ENCODE measurements at places on chromosomes 12 and 14.

DNA sequence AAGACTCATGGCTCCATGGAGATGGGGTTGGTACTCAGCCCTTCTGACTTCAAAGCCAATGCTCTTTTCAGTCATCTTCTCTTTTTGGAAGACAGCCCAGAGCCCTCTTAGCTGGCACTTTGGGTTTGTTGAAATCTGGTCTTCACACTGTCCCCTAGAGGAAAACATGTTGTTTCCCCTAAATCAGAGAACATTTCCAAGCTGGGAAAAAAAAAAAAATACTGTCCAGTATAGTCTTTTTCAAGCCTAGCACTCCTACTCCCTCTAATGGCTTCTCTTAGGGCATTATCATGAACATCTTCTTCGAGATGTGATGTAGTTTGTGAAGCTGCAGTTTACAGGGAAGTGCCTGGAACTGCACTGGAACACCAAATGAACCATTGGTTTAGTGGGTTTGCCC lies 3.0 kb upstream of the ZC3H14 start:
- DNase-seq = no peak

DNA sequence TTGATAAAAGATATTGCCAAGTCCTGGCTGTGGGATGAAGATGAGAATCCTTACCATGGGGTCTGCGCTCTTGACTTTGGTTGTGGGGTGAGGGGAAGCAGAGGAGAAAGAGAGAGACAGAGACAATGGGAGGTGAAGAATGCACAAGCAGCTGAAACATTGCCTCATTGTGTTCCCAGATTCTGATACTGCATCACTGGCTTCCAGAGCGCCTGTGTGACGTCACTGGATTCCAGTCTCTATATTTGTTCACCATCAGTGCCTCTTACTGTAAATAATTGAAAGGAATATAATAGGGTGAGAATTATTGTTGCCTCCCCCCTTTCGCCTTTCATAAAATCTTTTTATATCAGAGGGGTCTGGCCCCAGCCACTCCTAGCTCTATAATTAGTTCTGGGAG lies 188.9 kb upstream of the NTF3 start:
- DNase-seq = no peak

DNA sequence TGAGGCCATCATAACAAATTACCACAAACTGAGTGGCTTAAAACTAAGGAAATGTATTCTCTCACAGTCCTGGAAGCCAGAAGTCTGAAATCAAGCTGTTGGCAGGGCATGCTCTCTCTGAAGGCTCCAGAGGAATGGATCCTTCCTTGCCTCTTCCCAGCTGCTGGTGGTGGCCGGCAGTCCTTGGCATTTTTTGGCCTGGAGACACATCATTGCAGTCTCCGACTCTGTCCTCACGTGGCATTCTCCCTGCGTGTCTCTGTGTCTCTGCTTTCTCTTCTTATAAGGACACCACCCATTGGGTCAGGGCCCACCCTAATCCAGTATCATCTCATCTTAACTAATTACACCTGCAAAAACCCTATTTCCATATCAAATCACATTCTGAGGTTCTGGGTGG lies 206.1 kb downstream of the SLC41A2 start:
- no peak for DNase-seq

DNA sequence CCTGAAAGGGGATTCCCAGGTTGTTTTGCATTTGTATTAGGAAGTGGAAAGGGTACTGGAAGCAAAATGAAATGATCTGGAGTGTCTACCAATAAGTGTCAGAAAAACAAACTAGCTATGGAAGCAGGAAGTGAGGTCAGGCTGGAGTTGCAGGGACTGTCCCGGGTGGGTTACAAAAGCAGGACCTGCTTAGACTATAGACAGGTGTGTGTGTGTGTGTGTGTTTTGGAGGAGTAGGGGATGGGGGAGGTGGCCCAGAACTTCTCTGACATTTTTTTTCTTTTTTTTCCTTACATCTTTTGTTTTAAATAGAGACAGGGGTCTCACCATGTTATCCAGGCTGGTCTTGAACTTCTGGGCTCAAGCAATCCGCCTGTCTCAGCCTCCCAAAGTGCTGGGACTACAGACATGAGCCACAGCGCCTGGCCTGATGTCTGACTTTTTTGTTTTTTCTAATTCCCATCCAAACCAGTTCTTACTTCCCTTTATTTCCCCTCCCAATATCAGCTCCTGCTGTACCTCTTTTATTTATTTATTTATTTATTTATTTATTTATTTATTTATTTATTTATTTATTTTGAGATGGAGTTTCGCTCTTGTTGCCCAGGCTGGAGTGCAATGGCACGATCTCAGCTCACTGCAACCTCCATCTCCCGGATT lies 512 bp upstream of the RND1 start:
- no peak for DNase-seq

- DNase-seq = no peak
Measured at GRCh38 chr14:77912754-77913556, 113.0 kb downstream of the ADCK1 start.

GRCh38 chr14:104998801-104999200 lies 13.2 kb downstream of the CLBA1 start:
- no peak for DNase-seq

- DNase-seq = no peak
Measured at GRCh38 chr12:53964315-53964713, 8.6 kb upstream of the HOXC11 start.

GRCh38 chr12:102462795-102463465 lies 17.4 kb downstream of the IGF1 start:
- DNase-seq = no peak

- no peak for DNase-seq
Measured at GRCh38 chr12:72388322-72388721, 116.2 kb downstream of the TRHDE start.

- DNase-seq = no peak
Measured at GRCh38 chr12:32418903-32419519, 19.7 kb downstream of the FGD4 start.

- DNase-seq = no peak
Measured at GRCh38 chr14:100894416-100894815, 9.1 kb downstream of the RTL1 start.

DNA sequence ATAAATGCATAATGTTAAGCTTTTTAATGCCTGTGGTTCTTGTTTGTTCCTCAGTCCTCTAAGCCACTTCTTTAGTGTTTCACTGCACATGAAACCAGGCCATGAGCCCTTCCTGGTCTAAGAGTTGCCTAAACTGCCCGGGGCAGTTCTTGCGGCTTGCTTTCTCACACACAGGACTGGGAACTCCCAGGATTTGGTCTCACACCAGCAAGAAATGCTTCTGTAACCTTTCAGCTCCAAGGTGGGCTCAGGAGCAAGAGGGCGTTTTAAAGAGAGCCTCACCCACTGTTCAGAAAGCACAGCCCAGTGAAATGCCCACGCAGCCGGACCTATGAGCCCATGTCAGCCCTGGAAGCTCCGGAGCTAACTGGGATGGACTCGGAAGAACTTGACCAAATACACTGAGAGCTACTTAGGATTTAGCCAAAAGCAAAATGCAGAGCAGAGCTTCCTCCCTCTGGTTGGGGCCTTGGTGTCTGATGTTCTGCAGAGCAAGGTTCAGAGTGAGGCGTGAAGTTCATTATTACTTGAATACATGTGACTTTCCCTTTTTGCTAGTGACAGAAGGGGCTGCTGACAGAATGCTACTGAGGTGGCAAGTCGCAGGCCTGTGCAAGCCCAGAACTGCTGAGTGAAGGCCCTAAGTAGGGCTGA lies 23.4 kb downstream of the SLC25A29 start:
- DNase-seq = no peak

DNA sequence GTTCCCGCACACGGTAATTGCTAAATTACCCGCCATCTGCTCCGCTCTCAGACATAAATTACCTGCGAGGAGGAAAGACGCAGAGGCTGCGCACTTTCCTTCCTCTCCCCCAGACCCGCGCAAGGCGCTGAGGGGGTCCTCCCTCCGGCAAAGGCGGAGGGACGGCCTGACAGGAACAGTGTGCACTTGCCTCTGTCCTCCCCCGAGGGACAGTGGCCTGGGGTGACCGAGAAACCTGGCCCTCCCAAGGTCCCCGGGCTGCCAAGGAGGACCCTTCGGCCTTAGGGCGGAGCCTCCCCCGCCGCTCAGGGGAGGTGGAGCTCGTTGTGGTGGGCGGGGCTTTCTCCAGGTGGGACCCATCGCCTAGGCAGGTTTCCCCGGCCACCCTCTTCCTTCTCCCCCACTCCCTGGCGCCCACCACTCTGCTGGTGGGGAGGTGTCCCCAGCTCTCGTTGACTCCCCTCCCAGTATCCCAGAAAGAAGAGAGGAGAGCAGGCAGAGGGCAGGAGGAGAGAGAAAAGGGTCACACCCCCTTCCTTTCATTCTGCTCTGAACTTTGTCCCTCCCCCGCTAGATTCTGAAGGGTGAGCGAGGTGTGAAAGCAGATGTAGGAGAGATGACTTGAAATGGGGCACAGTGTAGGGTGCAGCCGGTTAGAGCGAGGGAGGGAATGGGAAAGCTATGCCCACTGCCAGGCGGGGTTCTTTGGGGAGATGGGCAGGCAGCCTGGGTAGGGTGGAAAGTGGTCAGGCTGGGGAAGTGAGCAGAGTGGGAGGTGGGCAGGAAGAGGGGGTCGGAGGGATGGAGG lies 11.4 kb upstream of the CALCOCO1 start:
- DNase-seq = no peak

Data from stimulated activated CD8-positive, alpha-beta memory T cell treated with anti-CD3 and anti-CD28 coated beads, Interleukin-7, amount 100 ng/mL, for 24 hours (primary cell).